Neural crest cell (in vitro differentiated cells): ENCODE measurements at places on chromosomes 13 and 19.

DNA sequence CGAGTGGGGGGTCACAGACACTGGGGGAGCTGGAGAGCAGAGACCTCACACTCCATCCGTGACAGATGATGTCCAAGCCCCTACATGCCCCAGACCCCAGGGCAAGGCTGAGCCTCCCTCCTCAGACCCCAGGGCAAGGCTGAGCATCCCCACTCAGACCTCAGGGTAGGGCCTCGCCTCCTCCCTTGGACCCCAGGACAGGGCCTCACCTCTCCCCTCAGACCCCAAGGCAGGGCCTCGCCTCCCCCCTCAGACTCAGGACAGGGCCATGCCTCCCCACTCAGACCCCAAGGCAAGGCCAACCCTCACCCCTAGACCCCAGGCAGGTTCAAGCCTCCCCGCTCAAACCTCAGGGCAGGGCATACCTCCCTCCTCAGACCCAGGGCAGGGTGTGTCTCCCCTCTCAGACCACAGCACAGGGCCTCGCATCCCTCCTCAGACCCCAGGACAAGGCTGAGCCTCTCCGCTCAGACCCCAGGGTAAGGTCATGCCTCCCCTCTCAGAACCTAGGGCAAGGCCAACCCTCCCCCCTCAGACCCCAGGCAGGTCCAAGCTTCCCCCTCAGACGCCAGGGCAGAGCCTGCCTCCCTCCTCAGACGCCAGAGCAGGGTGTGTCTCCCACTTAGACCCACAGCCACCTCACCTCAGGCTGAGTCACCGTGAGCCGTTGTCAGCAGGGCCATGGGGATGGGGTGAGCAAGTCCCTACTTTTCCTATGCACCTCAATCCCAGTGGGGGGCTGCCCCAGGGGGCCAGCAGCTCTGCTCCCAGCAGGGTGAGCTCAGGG is 1.7 kb upstream of the S1PR4 start:
- no peak for DNase-seq

DNA sequence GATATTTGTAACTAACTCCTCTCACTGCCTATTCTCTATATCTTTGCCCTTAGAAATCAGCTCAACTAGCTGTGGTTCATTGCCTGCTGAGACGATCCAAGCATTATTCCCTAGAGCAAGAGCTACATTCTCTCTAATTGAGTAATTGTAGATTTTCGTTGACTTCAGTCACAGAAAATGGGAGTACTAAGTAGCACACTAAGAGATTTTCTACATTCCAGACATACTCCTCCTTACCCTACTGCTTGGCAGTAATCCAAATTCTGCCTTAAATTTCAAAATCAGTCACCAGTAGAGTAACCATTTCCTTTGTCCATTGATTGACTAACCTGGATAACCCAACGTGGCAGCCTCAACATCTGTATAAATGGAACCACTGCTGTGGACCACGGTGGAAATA is 1786.8 kb downstream of the SLITRK5 start:
- no peak for DNase-seq

- no peak for DNase-seq
These were observed 52.7 kb downstream of the VAV1 start for GRCh38 chr19:6825076-6825774.

- DNase-seq, result no peak
These were observed 138.5 kb downstream of the ZAR1L start for GRCh38 chr13:32176696-32177095.

GRCh38 chr19:2255112-2255845 is 938 bp downstream of the JSRP1 start:
- no peak for DNase-seq

DNA sequence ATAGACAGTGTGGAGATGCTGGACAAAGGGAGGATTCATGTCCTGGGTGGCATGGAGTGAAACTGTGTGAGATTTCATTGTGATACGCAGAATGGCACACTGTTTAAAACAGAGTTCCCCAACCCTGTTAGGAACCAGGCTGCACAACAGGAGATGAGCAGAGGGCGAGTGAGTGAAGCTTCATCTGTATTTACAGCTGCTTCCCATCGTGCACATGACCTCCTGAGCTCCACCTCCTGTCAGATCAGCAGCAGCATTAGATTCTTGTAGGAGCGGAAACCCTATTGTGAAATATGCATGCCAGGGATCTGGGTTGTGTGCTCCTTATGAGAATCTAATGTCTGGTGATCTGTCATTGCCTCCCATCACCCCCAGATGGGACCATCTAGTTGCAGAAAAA is 72.5 kb downstream of the RAP2A start:
- no peak for DNase-seq

DNA sequence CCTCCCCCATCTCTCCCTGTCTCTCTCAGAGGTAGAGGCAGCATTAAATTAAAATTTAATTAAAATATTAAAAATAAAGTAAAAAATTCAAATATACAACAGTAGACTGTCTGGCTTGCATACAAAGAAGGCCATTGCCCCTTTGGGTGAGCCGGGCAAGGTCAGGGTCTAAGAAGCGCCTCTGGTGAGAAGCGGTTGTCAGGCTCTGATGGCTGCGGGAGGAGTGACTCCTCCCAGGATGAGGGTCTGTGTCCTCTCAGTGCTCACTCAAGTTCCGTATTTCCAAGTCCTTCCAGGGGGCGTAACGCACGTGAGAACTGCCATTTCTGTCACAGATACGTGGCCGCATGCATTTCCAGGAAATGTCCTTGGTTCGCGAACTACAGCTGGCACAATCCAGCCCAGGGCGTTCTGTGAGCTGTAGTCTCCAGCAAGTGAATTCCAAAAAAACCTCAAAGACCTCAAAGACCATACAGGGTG is 737 bp upstream of the ZNF181 start:
- no peak for DNase-seq

- no peak for DNase-seq
These were observed 342.6 kb downstream of the MTUS2 start for GRCh38 chr13:29162638-29163235.

DNA sequence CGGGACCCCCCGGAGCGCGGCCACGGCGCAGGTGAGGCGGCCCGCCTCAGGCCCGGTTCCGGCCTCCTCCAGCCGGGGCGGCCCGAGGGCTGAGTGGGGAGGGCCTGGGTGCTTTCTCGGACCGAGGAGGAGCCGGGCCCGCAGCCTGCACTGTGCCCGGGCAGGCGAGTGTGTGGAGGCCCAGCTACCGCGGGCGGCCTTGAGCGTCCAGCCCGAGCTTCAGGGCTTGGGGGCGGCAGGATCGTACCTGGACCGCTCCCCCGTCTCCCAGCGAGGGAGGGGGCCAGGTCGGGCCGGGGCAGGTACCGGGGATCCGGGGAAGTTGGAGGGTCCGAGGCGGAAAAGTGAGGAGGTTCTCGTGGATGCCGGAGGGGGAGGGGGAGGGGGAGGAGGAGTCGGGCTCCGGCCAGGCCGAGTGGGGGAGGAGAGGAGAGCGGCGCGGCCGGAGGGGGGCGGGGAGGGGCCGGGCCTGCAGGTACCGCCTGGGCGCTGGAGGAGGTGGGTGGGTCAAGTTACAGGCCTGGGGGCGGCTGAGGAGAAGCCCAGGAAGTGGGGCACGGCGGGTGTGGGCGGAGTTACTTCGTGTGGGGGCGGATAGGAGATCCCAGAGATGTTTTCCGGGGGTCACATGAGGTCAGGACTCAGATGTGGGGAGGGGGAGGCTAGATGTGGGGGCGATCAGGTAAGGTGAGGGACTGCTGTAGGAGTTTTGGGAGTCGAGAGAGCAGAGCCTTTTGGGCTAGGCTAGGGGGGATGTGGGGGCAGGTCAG is 545 bp downstream of the NACC1 start:
- no peak for DNase-seq

GRCh38 chr13:52026246-52026626 is 1.7 kb downstream of the UTP14C start:
- DNase-seq, result no peak

GRCh38 chr19:10086591-10087192 is 575 bp downstream of the SHFL start:
- no peak for DNase-seq

GRCh38 chr13:27970382-27971235 is 1.5 kb upstream of the CDX2 start:
- DNase-seq, result no peak

DNA sequence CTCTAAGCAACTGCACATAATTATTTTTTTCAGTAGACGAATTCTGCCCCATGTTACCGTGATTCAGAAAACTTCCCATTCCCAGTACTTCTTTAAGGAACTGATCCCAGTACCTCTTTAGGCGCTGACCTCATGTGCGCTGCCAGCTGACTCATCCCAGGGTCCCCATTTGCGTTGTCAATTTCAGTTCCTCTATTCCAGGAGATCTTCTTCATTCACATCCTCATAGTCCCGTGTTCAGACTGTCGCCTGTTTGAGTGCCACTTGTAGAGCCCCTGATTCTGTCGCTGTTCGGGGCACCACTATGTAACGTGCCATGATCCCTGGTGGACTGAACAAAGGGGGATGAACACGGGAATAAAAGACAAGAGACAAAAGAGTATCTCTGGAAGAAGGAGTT is 16.4 kb downstream of the FPR3 start:
- DNase-seq, result no peak

- DNase-seq, result no peak
These were observed 83.8 kb downstream of the MBD3L1 start for GRCh38 chr19:8915997-8916396.

DNA sequence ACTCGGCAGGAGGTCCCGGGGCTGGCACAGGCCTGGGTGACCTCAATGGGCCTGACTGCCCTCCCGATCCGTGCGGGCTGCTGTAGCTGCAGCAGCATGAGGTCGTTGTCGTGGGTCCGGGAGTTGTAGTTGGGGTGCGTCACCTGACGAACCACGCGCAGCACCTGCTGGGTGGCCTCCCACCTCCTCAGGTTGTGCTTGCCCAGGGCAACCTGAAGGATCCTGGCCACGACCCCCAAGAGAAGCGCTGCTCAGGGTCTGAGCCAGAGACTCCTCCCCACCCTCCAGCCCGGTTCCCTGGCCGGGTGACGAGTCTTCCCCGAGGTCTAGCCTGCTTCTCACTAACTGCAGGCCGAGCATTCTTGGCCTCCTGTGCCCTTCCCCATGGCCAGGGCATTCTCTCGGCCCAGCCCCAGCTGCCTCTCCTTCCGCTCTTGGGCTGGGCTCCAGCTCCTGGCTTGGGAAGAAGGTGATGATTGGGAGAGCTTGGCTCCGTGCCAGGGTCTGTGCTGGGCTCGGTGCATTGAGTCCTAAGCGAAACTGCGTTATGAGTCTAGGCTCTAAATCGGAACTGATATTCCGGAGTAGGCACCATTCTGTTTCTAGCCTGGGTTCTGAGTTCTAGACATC is 3.1 kb downstream of the KLK14 start:
- no peak for DNase-seq

DNA sequence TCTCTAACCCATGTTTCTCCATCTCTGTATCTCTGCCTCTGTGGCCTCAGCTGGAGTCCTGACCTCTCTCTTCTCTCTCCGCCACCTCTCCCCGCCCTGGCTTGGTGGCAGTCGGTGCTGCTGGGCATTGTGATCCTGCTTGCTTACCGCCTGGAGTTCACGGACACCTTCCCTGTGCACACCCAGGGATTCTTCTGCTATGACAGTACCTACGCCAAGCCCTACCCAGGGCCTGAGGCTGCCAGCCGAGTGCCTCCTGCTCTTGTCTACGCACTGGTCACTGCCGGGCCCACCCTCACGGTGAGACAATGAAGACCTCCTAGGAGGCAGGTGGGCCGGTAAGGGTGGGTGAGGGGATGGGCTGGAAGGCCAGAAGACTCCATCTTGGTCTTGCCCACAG is 4.2 kb downstream of the PLPPR2 start:
- DNase-seq, result no peak
